GM12864 (cell line): ENCODE measurements at places on chromosomes 2 and 18.

GRCh38 chr2:64649013-64649484, 4.7 kb downstream of the SERTAD2 start:
- DNase-seq, result no peak

DNA sequence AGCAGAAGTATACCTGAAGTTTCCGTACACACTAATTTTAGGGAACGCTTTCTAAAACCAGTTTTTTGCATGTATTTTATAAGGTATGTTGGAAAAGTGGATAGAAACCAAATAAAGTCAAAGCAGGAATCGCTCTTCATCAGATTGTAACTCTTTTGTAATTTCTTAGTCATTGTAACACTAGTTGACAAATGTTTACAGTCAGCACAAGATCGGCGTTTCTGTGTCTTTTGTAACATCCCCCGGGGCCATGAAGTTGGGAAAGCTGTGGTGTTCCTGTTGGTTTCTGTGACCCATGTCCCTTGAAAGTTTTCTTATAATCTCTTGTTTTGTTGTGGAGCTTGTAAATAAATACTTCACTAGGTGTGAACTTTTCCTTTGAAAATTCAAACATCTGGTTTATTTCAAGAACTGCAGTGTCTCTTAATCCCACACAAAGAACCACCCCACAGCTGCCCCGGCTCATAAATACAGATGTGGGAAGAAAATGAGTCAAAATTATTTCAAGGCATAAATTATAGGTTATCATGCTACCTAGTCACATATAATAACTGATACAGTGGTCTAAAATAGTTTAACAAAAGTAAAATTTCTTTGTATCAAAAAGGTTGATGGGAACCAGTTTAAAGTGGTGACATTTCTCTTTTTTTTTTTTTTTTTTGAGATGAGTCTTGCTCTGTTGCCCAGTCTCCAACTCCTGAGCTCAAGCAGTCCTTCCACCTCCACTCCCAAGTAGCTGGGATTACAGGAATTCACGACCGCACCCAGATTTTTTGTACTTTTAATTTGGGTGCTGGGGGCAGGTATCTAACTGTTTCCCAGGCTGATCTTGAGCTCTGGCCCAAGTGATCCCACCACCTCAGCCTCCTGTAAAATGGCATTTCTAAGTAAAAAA, 751 bp upstream of the NMI start:
- DNase-seq, result no peak

- DNase-seq, result no peak
These were observed 307.9 kb downstream of the TXNL1 start for GRCh38 chr18:56330366-56331110.

- no peak for DNase-seq
These were observed 259.0 kb upstream of the ERBB4 start for GRCh38 chr2:212797484-212798205.

DNA sequence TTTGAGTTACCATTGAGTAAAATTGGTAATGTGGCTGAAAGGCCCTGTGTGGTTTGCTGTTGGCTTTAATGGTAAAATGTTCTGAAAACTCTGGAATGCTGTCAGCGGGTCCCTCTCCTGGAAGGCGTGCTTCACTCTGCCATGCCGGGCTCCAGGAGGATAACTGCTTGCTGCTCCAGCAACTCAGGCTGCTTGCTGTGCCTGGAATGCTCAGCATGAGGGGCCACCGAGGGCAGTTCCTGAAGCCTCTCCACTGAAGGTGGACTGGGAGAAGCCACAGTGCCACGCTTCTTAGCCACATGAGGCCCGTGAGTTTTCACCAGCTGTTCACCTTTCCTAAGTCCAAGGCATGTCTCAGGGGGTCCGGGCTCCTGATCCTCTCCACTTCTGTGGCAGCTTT, 90.4 kb upstream of the FAM110C start:
- no peak for DNase-seq

- no peak for DNase-seq
These were observed 55.7 kb downstream of the SNORC start for GRCh38 chr2:232925821-232926156.

GRCh38 chr18:23178201-23178600, 42.9 kb downstream of the CABLES1 start:
- no peak for DNase-seq

DNA sequence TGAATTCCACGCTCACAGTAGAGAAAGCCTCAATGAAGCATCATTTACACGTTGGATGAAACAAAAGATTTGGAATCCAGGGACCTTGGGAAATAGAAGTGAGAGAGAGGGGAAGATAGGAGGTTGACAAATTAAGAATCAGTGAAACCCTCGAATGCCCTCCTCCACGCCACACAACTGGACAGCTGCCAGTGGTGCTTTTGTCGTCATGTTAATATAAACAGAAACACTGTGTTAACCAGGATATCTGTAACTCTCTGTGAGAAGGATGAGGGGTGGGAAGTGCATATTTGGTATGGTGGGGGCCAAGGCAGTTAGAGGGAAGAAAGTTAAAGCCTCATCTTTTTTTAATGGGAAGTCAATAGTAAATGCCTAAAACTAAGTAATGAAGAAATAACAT, 108.7 kb downstream of the GFPT1 start:
- no peak for DNase-seq

- no peak for DNase-seq
These were observed 833.1 kb downstream of the BCL11A start for GRCh38 chr2:59720296-59720866.

- no peak for DNase-seq
These were observed 105.5 kb downstream of the NRP2 start for GRCh38 chr2:205787761-205788160.

DNA sequence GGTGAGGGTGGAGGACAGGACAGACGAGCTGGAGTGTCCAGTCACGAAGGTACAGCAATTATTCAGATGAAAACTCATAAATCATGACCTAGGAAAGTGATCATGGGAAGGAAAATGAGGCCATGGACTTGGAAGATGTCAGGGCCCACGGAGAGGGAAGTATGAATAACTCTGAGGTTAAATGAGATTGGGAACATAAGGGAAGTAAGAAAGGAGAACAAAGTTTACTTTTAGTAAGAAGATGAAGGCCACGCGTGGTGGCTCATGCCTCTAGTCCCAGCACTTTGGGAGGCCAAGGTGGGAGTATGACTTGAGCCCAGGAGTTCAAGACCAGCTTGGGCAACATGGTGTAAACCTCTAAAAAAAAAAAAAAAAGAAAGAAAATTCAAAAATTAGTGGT, 56.2 kb downstream of the AQP4 start:
- DNase-seq, result no peak

DNA sequence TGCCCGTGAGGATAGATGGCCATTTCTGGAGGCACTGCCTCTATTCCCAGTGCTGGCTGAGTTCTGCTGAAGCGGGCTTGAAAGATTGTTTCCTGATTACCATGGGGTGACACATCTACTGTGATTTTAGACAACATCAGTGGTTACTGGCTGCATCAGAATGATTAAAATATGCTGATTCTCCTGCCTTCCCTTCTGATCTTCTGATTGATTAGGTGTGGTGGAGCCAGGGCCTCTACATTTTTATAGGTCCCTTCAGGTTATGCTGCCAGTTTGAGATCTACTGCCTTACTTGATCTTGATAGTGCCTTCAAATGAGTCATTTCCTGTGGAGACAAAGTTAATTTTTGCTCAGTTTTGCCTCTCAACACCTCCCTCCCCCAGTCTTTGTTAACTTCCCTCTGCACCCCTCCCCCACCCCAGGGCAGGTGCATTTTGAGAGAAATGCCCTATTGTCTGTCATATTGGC, 31.6 kb upstream of the SNORC start:
- DNase-seq, result peak; percentile 36

DNA sequence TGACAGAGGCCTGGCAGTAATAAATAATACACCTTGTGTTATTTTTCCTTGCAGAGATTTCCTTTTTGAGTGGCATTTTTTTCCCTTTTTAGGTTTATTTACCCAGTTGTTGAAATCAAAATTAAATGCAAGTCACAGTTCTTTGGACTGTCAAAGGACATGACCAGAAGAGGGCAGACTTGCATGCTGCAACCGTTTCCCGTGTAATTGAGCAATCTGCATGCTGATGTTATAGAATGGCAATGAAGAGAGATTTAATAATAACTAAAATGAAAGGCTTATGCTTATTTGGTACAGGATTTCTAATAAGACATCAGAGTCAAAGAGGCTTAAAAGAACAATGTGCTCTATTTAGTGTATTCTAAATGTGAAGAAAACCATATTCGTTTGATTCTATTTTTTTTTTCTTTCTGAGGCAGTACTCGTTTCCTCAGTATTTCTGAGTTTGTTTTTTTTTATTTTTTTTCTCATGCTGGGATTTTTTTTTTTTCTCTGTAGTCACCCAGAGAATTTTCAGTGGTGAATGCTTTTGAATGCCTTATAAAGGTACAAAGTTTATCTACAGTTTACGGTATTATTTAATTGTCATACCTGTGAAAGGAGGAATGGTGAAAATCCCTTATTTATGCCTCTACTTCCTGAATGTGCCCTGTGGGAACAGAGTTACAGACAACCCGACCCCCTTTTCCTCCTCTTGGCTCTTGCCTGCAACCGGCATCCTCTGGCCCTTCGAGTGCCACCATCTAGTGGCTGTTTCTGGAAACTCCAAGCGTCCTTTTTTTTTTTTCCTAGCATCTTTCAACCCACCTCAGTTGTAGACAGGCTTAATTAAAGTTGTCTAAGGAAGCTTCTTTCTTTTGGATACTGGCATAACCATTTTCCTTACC, 368.5 kb downstream of the LRRTM1 start:
- no peak for DNase-seq

GRCh38 chr2:142724186-142724585, 153.3 kb upstream of the KYNU start:
- no peak for DNase-seq

DNA sequence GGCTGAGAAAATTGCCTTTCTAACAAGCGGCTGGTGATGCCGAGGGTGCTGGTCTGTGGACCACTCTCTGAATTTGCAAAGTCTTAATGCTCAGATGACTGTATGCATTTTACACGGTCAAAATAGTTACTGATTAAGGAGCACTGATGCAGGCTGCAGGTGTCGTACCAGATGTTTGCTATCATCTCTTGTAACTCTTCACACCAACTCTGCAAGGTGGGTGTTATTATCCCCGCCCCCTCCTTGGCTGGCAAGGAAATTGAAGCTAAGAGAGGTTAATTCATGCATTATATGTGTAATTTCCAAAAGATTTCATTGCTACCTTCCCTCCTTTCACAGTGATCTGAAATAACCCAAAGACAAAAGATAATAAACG, 13.0 kb upstream of the LBH start:
- DNase-seq, result no peak

- DNase-seq, result no peak
These were observed 89.0 kb downstream of the INSIG2 start for GRCh38 chr2:118177318-118177717.

GRCh38 chr2:224206816-224207215, 167.7 kb upstream of the SERPINE2 start:
- no peak for DNase-seq

DNA sequence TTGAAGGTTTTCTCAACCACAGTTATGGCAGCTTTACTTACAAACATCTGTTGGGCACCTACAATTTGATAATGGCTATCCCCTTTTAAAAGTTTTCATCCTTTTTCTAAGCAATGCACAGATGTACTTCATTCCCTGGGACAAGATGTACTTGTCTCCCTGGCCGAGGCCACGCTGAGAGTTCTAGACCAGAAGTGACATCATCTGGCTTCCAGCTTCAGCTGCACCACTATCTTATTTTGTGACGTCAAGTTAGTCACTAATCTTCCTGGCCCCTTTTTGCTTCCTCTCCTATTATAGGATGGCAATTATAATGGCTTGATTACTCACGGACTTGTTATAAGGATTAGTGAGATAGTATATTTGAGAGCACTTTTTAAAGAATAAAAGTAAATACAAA, 386.4 kb downstream of the BCL11A start:
- no peak for DNase-seq

- DNase-seq, result no peak
These were observed 108.8 kb downstream of the NCK2 start for GRCh38 chr2:105853354-105854088.

GRCh38 chr2:144439993-144440392, 79.9 kb downstream of the ZEB2 start:
- no peak for DNase-seq

DNA sequence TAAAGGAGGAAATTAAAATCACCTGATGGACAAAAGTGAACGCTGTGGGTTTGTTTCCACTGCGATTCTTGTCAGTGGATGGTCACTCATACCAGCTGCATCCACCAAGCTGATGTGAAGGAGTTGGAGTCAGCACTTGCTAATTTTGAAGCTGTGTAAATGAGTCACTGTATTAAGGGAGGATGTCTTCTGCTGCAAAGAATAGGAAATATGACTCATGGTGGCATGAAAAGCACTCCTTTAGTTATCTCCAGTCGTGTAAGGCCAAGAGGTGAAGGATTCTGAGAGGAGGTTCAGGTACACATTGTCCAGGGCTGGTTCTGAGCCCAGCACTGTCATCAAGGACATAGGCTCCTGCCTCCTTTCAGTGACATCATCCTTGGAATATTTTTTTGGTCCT, 71.7 kb upstream of the SKOR2 start:
- DNase-seq, result no peak

GRCh38 chr2:163736433-163737189, 803 bp upstream of the FIGN start:
- DNase-seq, result no peak

GRCh38 chr2:130252880-130253645, 54.8 kb upstream of the TUBA3E start:
- no peak for DNase-seq

DNA sequence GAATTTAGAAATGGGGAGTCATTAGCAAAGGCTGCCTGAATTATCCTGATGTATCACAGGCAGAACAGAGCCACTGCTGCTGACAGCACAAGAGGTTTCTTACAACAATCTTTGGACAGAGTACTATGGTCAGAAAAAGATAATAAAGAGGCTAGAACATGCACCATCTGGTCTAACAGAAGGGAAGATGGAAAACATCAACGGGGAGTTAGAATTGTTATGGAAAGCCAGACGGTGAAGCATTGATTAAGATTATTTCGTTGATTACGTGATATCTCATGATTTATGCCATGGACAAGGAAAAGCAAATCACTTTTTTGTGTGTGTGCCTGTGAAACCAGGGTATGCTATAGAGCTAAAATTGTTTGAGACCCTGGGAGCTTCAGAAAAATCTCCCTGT, 409.4 kb upstream of the ETAA1 start:
- DNase-seq, result no peak

DNA sequence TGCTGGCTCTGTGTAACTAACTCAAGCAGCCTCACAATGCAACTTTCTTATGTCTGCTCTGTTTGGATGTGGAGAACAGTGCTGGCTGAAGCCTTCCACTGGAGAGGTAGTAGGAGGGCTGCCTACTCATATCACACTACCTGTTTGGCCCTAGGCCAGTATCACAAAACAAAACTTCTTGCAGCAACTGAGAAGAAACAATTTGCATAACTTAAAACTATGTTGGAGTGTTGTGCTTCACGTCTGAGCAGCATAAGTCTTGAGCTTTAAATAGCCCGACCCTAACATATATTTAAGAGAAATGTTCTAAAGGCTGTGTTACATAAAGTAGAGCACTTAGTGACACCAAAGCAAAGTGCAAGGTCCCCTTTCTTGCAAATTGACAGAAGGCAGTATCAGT, 204.9 kb upstream of the ACVR2A start:
- DNase-seq, result peak; percentile 84

DNA sequence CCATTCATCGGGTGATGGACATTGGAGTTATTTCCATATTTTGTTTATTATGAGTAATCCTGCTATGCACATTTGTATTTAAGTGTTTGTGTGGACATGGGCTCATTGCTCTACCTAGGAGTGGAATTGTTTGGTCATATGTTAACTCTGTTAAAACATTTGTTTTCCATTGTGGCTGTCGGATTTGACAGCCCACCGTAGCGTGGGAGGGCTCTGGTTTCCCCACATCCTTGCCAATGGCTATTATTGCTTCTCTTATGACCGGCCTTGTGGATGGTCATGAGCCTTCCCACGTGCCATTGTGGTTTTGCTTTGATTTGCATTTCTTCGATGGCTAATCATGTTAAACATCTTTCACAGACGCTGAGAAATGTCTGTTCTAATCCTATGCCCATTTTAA, 92.0 kb downstream of the ZNF236 start:
- DNase-seq, result no peak
